ENCODE measurements at places on chromosomes 7 and 10. TPM values are rescaled to one million over a fixed set of nuclear protein-coding genes. Genes with fewer than 3 reads are reported as not detected.

DNA sequence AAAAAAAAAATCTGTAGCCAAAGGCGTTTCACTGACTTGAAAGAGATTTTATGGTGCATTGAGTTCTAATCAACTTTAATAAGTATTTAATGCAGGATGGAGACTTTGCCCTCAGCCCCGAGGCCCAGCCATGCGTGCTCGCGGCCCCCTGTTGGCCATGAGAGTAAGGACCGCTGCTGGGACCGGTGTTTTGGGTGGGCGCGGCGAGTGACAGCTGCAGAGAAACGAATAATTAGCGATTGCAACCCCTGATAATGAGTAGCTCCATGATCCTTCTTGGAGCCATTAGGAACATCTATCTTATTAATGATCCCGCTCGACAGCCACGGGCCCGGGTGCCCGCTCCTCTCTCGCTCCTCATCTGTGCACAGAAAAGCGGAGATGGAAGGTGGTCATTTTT is 347.4 kb downstream of the RPS24 start:
- no peaks in the 10 kb centered on the region for H3K36me3 ChIP-seq
- no peak overlapping the region for H3K27ac ChIP-seq
- peaks cover 12% of the 10 kb centered on the region for H3K27me3 ChIP-seq
- no peak overlapping the region for H3K4me3 ChIP-seq
- DNase-seq: peak; percentile 20
- H3K4me1 ChIP-seq: no peaks in the 10 kb centered on the region

GRCh38 chr10:51215951-51216834 is 141.9 kb downstream of the PRKG1 start:
- H3K27ac ChIP-seq: no peak overlapping the region
- no peaks in the 10 kb centered on the region for H3K36me3 ChIP-seq
- H3K4me1 ChIP-seq: no peaks in the 10 kb centered on the region

DNA sequence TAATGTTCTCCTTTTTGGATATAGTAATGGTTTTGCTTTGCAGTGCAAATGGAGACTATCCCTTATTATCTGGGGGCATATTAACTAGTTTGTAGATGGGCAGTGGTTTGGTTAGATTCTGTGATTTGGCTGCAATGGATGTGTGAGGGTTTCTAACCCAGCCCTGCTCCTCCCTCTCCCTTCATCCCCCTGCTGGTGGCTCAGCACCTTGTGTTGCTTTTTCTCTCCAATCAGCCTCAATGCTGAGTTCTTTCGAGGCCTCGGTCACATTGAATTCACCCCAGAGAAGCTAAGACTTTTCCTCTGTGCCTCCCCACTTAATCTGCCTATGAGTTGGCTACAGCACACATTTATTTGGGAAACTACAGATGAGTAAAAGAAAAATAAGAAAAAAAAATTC is 120.0 kb downstream of the MALRD1 start:
- no peak for DNase-seq
- peaks cover 6% of the 10 kb centered on the region for H3K36me3 ChIP-seq
- no peaks in the 10 kb centered on the region for H3K4me1 ChIP-seq
- H3K4me3 ChIP-seq: no peak overlapping the region
- H3K27ac ChIP-seq: no peak overlapping the region

DNA sequence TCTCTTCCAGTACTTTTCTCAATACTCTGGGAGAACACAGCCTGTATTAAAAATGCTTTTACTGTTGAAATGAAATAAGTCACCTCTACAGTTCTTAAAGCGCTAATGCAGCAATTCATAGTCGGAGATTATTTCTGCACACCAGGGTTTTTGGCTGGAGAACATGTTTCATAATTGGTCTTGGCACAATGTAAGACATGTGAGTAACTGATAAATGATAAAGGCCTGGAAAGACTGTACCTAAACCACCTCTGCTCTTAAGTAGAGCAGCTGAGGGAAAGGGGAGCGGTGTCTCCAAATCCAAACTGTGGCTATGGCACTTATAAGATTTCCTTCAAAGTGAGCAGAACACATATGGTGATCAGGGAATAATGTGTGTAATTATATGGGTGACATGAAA is 390.3 kb upstream of the MBL2 start:
- H3K4me3 ChIP-seq: no peak overlapping the region
- H3K27ac ChIP-seq: no peak overlapping the region
- H3K27me3 ChIP-seq: no peaks in the 10 kb centered on the region
- peaks cover 4% of the 10 kb centered on the region for H3K36me3 ChIP-seq

DNA sequence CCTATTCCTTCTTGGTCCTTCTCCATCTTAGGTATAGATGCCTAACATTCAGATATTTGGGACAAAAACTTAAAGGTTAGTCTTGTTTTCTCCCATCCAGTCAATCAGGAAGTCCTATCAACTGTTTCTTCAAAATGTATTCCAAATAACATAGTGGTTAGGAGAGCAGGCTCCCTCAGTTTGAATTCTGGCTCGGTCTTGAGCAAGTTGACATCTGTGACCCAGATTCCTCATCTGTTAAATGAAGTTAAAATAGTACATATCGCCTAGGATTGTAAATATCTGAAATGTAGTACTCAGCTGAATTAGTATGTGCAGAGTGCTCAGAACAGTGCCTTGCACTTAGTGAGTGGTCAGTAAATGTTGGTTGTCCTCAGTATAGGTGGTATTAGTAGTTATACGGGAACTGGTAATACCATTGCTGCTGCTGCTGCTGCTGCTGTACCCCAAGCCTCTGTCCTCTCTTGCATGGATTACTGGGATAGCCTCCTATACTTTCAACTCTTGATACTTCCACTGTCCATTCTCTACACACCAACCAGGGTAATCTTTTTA is 58.6 kb downstream of the RALA start:
- DNase-seq: no peak
- H3K4me3 ChIP-seq: no peak overlapping the region
- peaks cover 5% of the 10 kb centered on the region for H3K36me3 ChIP-seq
- H3K27me3 ChIP-seq: no peaks in the 10 kb centered on the region
- peaks cover 43% of the 10 kb centered on the region for H3K4me1 ChIP-seq
- H3K27ac ChIP-seq: no peak overlapping the region

DNA sequence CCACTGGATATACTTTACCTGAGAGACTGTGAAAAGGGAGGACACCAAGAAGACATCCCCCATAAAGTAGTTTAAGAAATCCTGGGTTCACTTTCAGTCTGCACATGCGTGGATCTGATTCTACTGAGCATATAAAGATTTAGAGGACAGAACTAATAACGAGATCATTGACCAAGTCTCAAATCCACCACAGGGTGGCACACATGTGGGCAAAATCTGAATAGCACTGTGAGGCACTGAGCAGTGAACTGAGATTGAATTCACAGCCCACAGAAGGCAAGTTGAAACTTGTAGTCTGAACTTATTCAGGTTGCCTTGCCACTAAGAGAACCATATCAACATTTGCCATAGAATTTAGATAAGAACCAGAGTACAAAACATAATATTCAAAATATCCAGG is 818.6 kb downstream of the GRID1 start:
- H3K4me3 ChIP-seq: no peak overlapping the region
- H3K27me3 ChIP-seq: peaks cover 2% of the 10 kb centered on the region
- H3K36me3 ChIP-seq: no peaks in the 10 kb centered on the region
- DNase-seq: no peak
- no peaks in the 10 kb centered on the region for H3K4me1 ChIP-seq
- no peak overlapping the region for H3K27ac ChIP-seq

GRCh38 chr7:117588352-117588794 is 108.5 kb downstream of the CFTR start:
- no peak overlapping the region for H3K27ac ChIP-seq
- DNase-seq: no peak
- H3K27me3 ChIP-seq: no peaks in the 10 kb centered on the region

DNA sequence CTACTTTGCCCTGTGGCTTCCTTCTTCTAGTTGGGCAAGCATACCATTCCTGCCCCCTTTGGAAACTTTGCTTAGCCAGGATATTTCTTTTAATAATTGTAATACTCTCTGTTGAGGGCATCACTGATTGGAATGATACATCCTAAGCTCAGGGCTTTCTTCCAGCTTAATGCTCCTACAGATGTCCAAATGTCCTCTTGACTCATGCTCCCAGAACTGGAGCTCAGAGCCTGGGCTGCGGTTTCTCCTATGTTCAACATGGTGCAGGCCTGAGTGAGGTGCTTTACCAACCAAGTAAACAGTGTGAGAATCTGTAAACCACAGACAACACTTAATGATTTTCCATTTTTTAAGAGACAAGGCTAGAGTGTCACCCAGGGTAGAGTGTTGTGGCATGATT is 108.6 kb downstream of the LRRC4 start:
- DNase-seq: no peak
- H3K27me3 ChIP-seq: no peaks in the 10 kb centered on the region
- no peak overlapping the region for H3K27ac ChIP-seq
- H3K36me3 ChIP-seq: no peaks in the 10 kb centered on the region

- no peaks in the 10 kb centered on the region for H3K27me3 ChIP-seq
- H3K4me3 ChIP-seq: no peak overlapping the region
- H3K4me1 ChIP-seq: peaks cover under 1% of the 10 kb centered on the region
- H3K36me3 ChIP-seq: no peaks in the 10 kb centered on the region
Measured at GRCh38 chr7:6430271-6430940, 17.3 kb downstream of the DAGLB start.

- H3K4me1 ChIP-seq: peaks cover 14% of the 10 kb centered on the region
- DNase-seq: no peak
- no peaks in the 10 kb centered on the region for H3K27me3 ChIP-seq
Measured at GRCh38 chr7:144824360-144824759, 11.5 kb downstream of the TPK1 start.

- H3K27ac ChIP-seq: no peak overlapping the region
- no peak overlapping the region for H3K4me3 ChIP-seq
- no peak for DNase-seq
- H3K4me1 ChIP-seq: peaks cover 17% of the 10 kb centered on the region
- H3K36me3 ChIP-seq: no peaks in the 10 kb centered on the region
- H3K27me3 ChIP-seq: no peaks in the 10 kb centered on the region
Measured at GRCh38 chr7:77885155-77885554, 86.6 kb downstream of the PHTF2 start.

DNA sequence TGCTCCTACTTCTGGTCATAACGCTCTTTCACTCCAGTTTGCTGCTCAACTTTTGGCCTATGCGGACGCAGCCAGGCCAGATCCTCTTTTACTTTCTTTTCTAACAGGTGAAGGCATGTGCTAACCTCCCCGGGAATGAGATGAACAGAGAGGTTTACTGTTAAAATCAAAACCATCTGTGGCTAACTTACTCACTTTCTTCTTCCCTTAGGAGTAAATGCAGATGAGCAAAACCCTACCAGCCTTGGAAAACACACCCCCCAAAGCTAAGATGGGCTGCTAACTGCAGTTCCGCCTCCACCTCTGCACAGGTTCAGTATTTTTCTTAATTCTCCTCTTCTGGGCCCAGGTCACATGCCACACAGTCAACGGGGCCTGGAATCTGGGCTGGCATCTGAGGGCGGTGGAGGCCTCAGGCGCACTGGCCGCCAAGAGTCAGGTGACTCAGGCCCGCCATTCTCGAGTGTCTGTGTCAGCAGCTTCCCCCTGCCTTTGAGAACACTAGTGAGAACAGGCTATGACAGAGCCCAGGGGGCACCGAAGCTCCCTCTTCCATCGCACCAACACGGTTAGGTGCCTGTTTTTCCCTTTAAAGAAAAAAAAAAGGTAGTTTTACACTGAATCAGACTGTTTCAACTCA is 11.1 kb downstream of the FAM53B start:
- peaks cover 74% of the 10 kb centered on the region for H3K4me1 ChIP-seq
- no peak for DNase-seq
- no peaks in the 10 kb centered on the region for H3K27me3 ChIP-seq
- peaks cover 6% of the 10 kb centered on the region for H3K36me3 ChIP-seq
- peak overlapping the region; percentile 81 for H3K27ac ChIP-seq

- peak overlapping the region; percentile 92 for H3K27ac ChIP-seq
- no peaks in the 10 kb centered on the region for H3K36me3 ChIP-seq
- no peak for DNase-seq
- peak overlapping the region; percentile 94 for H3K4me3 ChIP-seq
- peaks cover 48% of the 10 kb centered on the region for H3K4me1 ChIP-seq
Measured at GRCh38 chr10:78973901-78974616, 94.7 kb upstream of the ZMIZ1 start.

DNA sequence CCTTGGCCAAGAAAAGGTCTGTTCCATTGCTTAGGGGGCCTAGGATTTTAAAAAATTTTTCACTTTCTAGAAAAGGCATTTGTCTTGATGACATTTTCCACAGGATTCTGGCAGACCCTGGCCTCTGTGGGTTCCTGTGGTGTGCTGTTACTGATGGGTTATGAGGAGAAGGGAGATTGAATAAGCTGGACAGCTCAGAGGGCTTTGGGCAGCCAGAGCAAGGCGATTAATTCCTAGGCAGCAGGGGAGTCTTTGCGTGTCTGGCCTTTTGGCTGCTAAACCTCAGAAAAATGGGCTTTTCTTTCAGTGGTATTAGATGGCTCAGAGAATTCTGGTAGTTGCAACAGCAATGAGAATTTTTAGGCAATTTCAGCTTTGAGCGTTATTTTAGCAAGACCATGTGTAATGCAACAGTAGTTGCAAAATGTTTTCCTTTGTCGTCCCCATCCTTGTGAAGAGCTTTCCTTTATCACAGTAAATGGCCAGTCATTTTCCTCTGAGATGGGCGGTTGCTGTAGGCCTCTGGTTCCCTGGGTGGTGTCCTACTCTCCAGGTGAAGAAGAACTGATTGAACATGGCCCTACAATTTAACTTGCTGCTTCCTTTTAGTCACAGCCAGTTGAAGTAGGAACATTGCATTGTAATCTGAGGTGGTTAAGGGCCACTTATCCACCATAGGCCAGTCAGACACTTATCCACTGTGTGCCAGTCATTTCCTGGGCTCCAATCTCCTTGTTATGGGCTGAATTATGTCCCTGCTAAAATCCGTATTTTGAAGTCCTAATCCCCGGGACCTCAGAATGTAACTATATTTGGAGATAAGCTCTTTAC is 43.2 kb downstream of the SH2D4B start:
- H3K4me1 ChIP-seq: peaks cover 6% of the 10 kb centered on the region
- no peak for DNase-seq
- peaks cover 26% of the 10 kb centered on the region for H3K27me3 ChIP-seq
- H3K4me3 ChIP-seq: no peak overlapping the region
- no peaks in the 10 kb centered on the region for H3K36me3 ChIP-seq

- no peak for DNase-seq
- H3K4me1 ChIP-seq: no peaks in the 10 kb centered on the region
- H3K27me3 ChIP-seq: peaks cover 30% of the 10 kb centered on the region
- no peak overlapping the region for H3K27ac ChIP-seq
- no peaks in the 10 kb centered on the region for H3K36me3 ChIP-seq
- H3K4me3 ChIP-seq: no peak overlapping the region
Measured at GRCh38 chr10:89153971-89154370, 53.1 kb downstream of the CH25H start.

DNA sequence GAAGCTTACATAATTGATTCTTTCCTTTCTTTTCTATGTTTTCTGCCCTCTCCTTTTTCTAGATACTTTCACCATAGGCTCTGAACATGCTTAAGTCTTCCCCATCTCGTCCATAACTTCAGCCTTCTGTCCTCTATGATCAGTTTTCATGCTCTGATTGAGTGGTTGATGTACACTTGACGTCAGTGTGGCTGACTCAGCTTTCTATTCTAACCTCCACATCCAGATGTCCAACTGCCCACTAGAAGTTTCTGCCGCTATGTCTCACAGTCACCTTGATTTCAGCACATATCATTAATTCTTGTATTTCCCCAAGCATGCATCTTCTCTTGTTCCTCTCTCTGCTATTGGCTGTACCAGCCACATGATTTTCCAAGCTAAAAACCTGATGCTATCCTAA is 15.0 kb downstream of the CDK14 start:
- H3K36me3 ChIP-seq: no peaks in the 10 kb centered on the region
- no peak overlapping the region for H3K27ac ChIP-seq

The NXPH1 gene
- not detected for total RNA-seq

The GPR37 gene
- not detected for total RNA-seq

The CTNNA3 gene
- not detected for total RNA-seq

The RAPGEF5 gene
- total RNA-seq: 1.1 TPM

The MYL10 gene
- not detected for total RNA-seq

The FAM25C gene
- not detected for total RNA-seq
